Mesothelial cell of epicardium (in vitro differentiated cells): ENCODE measurements at places on chromosomes 13 and 19.

DNA sequence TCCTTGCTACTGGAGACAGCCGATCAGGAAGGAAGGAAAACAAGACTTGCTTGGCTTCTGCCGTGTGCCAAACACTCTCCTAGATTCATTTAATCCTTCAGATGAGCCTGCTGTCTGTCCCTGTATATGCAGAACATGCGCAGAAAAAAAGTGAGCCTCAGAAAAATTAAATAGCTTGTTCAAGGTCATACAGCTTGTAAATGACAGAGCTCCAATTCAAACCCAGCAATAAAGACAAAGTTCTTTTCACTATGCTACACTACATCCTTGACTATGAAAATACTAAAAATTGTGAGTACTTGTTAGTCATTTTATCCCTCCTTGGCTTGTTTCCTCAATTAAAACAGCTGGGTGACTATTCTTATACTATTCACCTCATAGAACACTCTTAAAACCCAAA, 121.4 kb downstream of the KCNRG start:
- DNase-seq, result no peak

GRCh38 chr13:64869539-64869938, 2360.6 kb downstream of the PCDH9 start:
- no peak for DNase-seq

DNA sequence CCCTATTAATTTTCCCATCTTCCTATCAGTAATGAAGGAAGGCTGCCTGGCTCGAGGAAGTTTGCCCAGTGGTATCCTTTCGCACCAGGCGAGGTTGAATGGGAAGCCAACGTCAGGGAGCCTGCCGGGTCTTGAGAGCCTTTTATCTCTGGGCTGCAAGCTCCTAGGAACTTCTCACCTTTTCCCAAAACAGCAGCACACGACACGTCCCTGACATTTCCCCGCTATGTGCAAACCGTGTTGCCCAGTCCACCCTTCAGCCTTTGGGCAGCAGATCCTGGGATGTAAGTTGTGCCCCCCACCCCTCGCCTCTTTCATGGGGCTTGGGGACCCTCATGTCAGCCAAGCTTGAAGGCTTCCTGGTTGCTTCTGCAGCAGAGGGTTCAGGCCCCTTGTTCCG, 179.1 kb downstream of the ZNF536 start:
- DNase-seq, result no peak

DNA sequence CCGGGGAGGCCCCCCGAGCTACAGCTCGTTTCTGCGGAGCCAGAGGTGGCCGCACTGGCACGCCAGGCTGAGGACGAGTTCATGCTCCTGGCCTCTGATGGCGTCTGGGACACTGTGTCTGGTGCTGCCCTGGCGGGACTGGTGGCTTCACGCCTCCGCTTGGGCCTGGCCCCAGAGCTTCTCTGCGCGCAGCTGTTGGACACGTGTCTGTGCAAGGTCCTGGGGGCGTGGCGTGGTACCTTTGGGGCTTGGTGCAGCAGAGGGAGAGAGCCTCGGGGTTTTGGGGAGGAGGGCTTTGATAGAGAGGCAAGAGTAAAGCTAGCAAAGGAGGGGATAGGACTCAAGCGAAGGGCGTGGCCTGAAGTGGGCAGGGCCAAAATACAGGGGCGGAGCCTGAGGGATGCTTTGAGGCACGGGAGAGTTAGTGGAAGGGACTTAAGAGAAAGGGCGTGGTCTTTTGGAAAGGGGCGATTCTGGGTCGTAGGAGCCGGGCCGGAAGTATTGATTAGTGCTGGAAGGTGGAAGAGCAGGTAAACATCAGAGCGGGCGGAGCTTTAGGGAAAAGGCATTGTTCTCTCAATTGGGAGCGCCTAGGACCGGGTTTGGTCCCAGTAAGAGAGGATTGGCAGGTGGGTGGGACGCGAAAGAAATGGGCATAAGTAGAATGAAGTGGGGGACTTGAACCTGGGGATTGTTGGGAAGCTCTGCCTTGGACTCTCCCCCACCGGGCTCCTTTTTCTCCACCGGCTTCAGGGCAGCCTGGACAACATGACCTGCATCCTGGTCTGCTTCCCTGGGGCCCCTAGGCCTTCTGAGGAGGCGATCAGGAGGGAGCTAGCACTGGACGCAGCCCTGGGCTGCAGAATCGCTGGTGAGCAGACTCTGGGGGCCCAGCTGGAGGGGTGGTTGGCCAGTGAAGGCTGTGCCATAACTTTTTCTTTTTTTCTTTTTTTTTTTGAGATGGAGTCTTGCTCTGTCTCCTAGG, 1.2 kb downstream of the PPM1N start:
- no peak for DNase-seq

DNA sequence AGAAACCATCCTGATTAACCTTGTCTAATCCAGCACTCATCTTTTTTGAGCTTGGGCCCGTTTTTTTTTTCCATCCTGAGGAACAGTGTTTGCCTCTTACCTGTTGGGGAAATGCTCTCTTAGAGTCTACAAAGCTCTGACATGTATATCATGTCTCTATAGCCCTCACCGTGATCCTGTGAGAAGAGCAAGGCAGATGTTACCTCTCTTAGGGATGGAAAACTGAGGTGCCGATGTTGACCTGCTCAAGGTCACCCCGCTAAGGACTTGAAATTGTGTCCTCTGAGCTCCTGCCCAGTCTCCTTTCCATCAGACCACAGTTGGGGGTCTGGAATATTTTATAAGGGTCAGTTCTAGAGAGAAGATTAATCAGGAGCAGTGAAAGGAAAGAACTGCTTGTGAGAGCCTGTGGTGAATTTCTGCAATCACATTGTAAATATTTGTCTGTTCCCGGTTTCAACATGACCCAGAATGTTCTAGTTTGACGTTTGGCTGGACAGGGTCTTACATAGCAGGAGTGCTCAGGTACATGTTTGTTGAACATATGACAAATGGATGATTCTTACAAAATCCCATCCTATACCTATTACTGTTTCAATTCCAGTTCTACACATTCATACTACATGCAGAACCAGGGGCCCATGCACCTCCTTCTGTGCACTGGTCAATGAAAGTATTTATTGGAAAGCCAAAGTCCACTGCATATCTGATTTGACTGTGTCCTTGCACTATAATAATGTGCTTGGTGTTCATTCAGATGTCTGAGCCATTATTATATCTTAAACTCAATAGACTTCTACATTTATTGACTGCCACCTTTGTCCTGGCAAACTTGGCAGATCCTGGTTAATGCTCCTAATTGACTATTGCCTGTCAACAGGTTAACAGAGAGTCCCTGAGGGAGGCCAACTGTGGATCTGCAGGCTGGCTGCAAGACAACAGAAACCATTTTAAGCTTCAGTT, 12.1 kb downstream of the SLC25A15 start:
- no peak for DNase-seq

- no peak for DNase-seq
These were observed 19.1 kb downstream of the LRCH1 start for GRCh38 chr13:46571909-46572595.

GRCh38 chr19:49911381-49912145, 14.9 kb upstream of the IL4I1 start:
- no peak for DNase-seq

GRCh38 chr13:43883631-43884030, 3.9 kb downstream of the LACC1 start:
- DNase-seq, result no peak

DNA sequence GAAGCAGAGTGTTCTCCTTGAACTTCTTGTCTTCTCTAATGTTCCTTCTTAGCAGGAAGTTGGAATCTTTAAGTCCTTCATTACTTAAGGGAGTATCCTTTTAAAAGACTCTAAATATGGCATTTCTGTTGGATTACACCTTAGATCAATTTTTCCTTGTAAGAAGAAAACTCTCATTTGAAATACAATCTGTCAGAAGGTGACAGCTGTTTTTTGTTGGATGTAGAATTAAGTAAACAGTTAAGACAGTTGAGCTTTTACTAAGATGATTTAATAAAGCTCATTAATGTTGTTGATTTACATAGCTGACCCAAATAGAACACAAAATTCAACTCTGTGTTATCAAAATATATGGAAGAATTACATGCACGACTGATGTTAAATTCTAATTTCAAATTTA, 16.7 kb upstream of the MBNL2 start:
- no peak for DNase-seq

DNA sequence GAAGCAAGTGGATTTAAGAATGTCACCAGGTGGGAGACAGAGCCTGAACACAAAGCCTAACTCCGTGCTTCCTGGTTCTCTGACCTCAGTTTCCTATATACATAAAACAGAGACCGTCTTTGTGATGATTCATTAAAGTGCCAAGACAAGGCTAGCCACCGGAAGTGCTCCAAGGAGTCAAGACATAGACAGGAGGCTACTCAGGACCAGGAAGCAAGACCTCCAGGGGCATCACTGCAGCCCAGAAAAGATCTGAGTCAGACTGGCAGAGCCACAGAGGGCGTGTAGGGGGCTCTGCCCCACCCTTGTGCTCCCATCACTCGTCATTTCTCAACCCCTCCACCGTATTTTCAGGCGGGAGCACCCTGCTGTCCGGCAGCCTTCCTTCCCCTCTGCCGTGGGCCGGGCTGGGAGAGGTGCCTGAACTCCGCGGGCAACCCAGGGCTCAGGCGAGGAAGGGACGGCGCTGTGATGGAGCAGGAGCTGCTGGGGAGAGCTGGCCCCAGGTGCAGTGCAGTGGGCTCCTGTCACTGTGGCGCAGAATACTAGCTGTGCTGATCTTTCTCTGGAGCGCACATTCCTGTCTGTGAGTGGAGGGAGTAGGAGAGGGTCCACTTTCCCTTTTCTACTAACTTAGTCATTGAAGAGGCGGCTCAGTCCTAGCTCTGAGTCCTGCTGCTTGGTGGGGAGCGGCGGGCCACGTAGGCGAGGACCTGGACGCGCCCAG, 134.7 kb upstream of the GPR12 start:
- DNase-seq, result no peak
